ENCODE measurements at places on chromosomes 1 and 21.

DNA sequence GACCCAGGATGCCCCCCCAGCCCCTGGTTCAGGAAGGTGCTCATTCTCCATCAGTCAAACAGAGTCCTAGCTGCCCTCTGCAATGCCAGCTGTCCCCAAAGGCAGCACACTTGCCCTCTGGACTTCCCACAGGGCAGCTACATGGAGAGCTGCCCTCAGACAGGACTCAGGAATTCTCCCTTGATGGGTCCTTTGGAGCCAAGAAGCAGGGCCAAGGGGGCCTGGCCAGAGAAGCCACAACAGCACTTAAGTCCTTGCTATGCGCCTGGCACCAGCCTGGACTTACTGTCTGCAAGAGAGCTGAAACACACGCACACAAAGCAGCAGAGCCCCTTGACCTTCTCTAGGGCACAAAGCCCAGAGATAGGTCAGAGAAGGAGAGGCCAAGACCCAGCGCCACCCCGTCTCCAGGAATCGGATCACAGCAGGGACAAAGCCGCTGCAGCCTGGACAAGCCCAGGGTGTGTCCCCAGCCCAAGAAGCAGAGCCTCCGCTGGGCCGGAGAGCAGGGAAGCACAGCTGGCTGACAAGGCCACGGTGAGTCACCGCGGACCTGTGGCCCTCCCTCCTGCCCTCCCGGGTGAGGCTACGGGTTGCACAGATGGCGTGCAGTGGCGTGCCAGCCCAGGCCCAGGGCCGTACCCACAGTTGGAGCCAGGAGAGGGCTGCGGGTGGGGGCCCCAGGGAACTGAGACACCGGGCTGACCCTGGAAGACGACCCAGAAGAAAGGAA, 1.7 kb downstream of the WNT9A start:
- DNase-seq = no peak

DNA sequence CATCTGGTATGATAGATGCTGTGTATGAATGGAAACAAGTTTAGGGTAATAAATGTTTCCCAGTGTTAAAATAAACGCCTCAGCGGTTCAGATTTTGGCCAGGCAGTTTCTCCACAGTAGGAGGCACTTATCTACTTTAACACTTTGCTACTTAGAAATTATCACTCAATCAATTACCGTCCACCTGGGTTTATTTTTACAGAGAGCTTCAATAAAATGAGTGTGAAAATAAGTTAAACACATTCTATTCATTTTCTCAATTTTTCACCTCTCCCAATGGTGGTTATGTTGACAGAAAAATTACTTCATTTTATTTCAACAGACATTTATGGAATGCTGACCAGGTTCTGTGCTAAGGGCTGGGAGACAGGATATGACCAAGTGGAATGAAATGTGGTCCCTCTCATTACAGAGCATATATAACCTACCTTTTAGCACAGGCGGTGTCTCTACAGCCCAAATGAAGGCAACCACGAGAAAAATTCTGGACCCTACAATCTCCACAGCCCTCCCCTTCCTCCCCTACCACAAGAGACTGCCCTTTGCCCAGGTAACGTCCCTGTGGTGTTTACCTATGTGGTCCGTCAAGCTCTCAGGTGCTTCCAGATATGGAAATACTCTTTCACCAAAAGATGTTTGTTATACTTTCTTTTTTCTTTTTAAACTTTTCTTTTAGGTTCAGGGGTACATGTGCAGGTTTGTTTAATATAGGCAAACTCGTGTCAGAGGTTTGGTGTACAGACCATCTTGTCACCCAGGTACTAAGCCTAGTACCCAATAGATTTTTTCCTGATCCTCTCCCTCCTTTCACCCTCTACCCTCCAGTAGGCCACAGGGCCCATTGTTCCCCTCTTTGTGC, 105.5 kb downstream of the HLCS start:
- no peak for DNase-seq

GRCh38 chr1:26112407-26112775, 767 bp downstream of the PDIK1L start:
- no peak for DNase-seq

DNA sequence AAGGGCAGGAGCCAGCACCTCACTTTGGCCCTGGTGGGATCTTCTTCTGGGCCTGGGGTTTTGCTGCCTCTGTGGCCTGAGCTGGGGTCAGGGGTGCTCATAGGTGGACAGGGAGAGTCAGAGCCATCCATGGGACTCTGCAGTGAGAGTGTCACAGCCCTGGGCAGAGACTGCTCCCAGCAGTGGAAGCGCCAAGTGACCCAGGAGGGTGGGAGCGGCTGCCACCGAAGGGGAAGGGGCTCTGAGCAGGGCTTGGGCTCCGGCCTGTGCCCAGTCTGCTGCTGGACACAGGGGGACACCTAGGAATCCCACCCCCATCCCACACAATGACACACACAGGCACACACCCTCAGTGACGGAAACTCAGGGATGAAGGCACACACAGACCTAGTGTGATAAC, 368 bp downstream of the CLCNKB start:
- no peak for DNase-seq

DNA sequence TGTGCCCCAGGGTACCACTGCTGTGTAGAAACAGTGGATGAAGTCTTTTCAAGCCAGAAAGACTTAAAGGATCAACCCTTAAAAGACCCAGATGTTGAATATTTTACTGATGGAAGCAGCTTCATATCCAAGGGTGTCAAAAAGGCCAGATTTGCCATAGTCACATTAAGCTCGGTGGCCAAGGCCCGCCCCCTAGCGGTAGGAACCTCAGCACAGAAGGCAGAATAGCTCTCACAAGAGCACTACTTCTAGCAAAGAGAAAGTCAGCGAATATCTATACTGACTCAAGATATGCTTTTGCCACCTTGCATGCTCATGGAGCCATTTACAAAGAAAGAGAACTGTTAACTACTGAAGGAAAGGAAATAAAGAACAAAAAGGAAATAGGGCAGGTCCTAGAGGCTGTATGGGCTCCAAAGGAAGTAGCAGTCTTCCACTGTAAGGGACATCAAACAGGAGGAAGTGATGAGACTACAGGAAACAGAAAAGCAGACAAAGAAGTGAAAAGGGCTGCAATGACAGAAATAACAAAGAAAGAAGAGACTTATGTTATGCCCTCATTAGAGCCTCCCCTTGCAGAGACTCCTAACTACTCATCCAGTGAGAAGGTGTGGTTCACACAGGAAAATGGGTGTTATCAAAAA, 90.5 kb downstream of the LIPI start:
- peak; percentile 5 for DNase-seq

- DNase-seq = no peak
Measured at GRCh38 chr1:46490656-46491442, 1.2 kb downstream of the DMBX1 start.

GRCh38 chr1:43505077-43505780, 25.5 kb upstream of the PTPRF start:
- no peak for DNase-seq

GRCh38 chr1:40155135-40155534, 6.1 kb upstream of the RLF start:
- no peak for DNase-seq

GRCh38 chr1:9729523-9729922, 78.0 kb downstream of the PIK3CD start:
- DNase-seq = no peak

DNA sequence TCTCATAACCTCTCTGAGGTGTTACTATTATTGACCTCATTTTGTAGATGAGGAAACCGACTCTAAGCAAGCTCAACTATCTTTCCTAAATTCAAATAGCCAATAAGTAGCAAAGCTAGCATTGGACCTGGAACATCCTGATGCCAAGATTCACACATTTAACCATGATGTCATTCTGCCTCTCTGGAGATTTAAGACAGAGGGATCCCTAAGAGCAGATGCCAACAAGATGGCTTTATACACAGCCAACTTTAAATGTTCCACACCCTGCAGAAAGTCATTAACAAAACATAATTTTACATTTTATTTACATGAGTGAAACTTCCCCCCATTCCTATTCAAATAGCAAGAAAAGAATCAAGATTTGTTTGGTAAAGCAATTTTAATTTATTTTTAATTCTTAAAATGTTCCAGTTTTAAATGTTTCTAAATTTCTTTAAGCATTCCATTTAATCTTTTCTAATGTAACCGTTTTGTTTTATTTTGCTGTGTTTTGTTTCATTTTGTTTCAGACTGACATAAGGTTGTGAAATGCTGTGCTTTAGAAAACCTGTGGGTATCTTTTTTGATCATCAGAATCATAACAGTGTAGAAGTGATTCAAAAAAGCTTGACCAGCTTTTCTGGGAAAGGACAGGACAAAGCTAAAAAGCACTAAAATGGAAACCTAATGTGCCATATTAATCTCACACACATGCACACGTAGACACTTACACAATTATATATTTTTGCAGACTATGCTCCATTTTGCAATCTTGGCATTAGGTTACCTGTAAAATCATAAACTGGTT, 7.6 kb upstream of the VAV3 start:
- no peak for DNase-seq

GRCh38 chr1:22088331-22088730, 35.8 kb downstream of the CDC42 start:
- no peak for DNase-seq

DNA sequence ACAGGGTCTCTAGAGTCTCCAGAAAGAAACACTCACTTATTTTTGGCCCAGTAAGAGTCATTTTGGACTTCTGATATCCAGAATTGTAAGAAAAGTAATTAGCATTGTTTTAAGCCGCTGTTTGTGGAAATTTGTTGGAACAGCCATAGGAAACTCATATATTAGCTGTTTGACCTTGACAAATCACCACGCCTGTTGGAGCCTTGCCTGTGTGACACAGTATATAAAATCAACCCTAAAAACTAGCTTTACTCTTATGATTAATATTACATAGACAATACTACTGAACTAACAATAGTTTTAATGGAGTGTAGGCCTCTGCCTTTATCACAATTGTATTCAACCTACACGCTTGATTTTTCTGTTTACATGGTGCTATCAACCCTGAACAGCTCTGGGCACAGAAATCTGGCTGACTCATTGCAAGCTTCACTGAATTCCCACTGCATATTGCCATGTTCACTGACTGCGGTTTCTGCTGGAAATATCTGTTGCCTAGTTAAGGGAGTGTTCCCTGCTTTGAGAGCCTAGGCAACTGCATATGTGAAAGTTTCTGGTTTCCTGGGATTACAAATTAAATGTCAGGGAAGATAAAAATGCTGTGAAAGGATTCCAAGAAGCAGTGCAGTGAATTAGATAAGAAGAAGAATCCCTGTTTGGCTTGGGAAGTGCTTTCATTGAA, 419.5 kb upstream of the DEPDC1 start:
- DNase-seq = no peak

DNA sequence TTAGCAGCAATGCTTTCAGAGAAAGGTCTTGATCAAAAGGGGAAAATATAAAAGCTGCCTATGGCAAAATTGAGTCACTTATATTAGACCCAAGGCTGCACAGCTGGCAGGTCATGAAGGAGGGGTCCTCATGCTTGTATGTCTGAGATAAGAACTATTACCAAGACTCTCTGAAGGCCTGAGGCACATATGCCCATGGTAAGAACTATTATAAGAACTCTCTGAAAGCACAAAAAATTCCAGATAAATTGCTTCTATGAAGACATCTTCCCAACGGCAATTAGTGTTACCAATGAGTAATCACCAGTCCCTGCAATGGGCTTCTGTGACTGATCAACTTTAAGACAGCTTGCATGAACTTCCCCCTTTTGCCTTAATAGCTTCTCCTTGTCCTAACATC, 42.8 kb upstream of the LRIF1 start:
- no peak for DNase-seq

DNA sequence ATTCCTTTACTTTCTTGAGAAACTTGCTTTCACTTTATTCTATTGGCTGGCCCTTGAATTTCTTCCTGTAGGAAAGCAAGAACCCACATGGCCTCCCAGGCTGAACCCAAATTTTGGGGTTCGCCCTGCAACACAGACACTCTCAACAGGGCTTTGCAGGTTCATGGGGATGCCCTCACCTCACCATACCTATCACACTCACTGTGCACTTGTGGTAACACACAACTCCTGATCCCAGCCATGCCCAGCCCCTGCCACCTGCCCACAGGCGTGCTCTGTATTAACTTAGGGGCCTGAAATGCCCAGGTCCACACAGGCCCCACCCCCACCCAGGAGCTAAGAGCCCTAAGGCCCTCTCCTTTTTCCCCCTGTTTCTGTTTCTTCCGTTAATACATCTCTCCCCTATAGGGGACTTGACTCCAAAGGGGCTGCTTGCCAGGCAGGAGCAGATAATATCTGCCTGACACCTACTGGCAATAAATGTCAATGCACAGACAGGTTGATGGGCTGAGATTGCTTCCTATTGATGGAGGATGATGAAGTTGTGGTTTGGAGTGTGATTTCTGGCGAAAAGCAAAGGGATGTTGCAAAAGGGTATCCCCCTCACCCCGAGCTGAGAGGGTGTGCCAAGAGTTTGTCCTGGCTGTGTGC, 171.5 kb downstream of the AJAP1 start:
- DNase-seq = no peak

GRCh38 chr1:202208351-202208857, 14.8 kb downstream of the LGR6 start:
- no peak for DNase-seq

DNA sequence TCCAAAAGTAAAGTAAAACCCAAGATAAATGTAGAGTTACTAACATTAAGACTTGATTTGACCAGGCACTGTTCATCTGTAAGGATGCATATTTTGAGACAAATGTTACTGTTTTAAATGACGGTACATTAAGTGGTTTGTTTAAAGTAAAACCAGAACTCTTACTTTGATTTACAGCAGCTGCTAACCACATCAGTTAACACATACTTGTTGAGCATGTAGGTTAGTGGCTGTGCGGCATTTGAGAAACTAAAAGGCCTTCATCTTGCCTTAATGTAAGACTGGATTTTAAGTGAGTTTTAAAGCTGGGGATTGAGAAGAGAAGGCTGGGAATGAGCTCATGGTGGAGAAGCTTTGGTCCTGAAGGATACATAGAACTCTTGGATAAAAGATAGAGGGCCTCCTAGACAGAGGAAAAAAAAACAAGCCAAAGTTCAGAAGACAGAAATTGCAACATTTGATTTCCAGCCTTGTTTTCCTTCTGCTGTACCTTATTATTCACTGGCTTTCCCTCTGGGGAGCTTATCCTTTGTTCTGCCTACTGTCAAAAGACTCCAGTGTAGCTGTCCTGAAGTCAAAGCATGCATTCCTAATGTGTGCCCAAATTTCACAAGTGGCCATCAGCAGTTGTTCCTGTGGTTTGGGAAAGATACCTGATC, 66.6 kb downstream of the MTR start:
- no peak for DNase-seq

- DNase-seq = no peak
Measured at GRCh38 chr1:230749150-230749549, 2.0 kb downstream of the CAPN9 start.

DNA sequence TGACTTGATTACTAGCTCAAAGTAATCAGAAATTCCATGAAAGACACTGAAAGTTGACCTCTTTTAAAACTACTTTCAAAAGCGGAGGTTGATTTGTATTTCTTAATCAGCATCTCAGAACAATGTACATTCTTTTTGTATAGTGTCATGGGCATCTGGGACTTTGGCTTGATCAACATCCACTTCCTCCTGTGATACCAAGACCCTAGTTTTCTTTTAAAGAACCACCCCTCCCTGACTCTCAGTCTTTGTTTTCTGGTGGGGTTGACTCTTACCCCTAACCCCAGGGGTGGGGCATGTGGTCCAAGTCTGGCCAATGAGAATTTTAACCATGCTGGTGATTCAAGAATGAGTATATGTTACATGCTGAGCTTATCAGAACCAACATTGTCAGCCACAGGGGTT, 21.7 kb upstream of the IRF2BP2 start:
- no peak for DNase-seq

GRCh38 chr1:177849579-177850290, 120.1 kb downstream of the SEC16B start:
- DNase-seq = no peak

GRCh38 chr1:152397474-152397873, 16.6 kb downstream of the CRNN start:
- DNase-seq = no peak

Data from stimulated activated CD4-positive, alpha-beta T cell treated with anti-CD3 and anti-CD28 coated beads, Interleukin-12 subunit alpha, Interleukin-12 subunit beta, amount 100 ng/mL, for 4 hours (primary cell).